Activated naive CD8-positive, alpha-beta T cell treated with anti-CD3 and anti-CD28 coated beads, Interleukin-2, amount 50 U/mL, for 16 hours (primary cell): ENCODE measurements at places on chromosomes 7 and 10.

DNA sequence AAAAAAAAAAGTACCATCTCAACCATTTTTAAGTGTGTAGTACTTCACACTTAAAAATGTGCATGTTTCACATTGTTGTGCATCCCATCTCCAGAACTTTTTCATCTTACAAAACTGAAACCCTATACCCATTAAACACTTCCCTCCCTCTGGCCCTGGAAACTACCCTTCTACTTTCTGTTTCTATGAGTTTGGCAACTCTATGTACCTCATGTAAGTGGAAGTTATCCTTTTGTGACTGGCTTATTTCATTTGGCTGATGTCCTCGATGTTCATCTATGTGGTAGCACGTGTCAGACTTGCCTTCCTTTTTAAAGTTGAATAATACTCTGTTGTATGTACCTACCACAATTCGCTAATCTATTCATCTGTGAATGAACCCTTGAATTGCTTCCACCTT, 12.2 kb downstream of the KCNMA1 start:
- no peak for DNase-seq

GRCh38 chr10:79376078-79376628, 28.9 kb downstream of the PPIF start:
- DNase-seq: no peak

DNA sequence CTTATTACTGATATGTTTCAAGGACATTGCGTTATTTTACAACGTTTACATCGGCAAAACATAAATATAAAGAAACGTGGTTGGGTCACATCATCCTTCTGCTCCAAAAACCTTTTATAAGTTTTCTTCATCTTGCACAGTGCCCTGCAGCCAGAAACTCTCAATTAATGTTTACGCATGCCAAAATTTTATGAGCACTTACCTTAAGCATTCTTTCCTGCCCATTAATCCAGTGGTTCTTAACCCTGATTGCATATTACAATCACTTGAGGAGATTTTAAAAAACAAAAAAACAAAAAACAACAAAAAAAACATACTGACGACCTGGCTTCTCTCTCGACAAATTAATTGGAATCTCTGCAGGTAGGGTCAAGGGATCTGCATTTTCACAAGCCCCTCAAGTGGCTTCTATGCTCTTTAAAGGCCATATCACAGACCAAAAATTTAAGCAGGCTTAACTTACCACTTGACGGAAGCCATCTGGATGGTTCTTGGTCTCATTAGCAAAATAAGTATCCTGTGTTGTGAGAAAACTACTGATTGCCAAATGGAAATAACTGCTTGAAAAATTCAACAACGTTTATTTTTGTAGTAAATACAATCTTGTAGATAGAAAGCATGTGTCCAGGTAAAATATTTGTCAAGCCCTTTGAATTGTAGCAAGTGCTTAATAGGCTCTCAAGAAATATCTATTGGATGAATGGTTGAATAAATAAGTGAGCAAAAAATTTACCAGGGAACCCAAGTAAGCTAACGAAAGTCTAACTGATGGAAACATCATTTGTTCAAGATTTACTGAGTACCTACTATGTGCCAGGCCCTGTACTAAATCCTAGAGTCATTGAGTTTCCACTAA, 30.9 kb upstream of the SLC16A12 start:
- no peak for DNase-seq

- no peak for DNase-seq
These were observed 190.3 kb upstream of the AHR start for GRCh38 chr7:17108049-17108584.

DNA sequence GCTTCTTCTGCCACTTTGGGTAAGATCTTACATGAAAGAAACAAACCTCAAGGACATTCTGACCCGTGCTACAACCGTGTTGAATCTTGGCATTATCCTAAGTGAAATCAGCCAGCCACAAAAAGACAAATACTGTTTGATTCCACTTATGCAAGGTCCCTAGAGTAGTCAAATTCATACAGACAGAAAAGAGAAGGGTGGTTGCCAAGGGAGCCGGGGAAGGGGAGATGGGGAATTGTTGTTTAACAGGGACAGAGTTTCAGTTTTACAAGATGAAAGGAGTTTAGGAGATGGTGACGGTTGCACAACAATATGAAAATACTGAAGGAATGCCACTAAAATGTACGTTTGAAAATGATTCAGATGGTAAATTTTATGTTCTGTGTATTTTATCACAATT, 12.2 kb upstream of the CLEC2L start:
- DNase-seq: no peak

- no peak for DNase-seq
These were observed 1.6 kb upstream of the COL13A1 start for GRCh38 chr10:69800109-69800508.

GRCh38 chr7:66211429-66211828, 6.3 kb downstream of the TPST1 start:
- no peak for DNase-seq

GRCh38 chr7:140275069-140275965, 98.5 kb upstream of the KDM7A start:
- no peak for DNase-seq

DNA sequence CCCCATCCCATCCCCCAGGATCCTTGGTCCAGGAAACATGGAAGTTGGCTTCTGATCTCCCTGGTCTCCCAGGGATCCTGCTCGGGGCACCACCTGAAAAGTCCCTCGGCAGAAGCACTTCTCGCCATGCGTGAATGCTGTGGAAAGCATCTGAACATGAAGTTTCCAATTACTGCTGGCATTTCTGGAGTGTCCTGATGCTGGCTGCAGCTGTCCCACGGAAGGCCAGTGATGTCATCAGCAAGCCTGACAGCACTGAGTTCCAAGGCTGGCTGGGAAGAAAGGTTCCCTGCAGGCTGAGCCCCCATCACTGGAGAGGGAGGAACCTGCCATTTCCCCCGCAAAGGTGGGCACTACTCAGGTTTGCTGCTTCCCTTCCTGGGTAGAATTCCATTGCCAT, 71.4 kb downstream of the KCNMA1 start:
- DNase-seq: no peak

GRCh38 chr10:49165821-49166483, 22.2 kb downstream of the TMEM273 start:
- DNase-seq: no peak

- DNase-seq: no peak
These were observed 79.3 kb upstream of the ADCY1 start for GRCh38 chr7:45494885-45495284.

DNA sequence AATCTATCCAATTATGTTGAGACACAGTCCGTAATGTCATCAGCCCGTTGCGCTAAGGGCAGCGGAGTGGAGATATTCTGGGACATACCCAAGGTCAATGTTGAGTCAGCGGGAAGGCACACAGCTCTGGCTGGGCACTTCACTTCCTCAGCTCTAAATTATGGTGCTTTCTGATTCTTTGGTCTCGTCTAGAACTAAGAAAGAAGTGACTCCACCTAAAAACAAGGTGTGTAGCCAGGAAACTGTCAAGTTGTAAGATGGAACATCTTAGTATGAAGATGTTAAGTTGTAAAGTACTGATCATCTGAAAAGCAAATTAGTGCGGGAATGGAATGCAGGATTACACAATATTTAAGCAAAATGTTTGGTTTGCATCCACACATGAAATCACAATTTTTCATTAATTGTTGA, 43.1 kb downstream of the BAIAP2L1 start:
- no peak for DNase-seq

- DNase-seq: no peak
These were observed 35.5 kb upstream of the WAPL start for GRCh38 chr10:86556933-86557649.

- DNase-seq: no peak
These were observed 9.6 kb upstream of the AGR3 start for GRCh38 chr7:16891338-16891737.

DNA sequence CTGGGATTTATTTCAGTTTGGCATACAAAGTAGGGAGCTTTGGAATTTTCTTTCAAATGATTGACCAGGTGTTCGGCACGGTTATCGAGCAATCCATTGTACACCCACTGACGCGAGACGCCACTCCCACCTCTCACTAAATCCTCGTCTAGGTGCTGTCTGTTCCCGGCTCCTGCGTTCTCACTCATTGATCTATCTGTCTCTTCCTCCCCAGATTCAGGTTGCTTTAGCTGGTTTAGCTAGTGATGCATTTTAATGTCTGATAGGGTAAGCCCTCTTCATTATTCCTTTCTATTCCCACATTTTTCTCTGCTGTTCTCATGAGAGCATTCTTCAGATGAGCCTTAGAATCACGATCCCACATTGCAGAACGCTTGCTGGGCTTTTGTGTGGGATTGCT, 91.7 kb downstream of the ELFN1 start:
- DNase-seq: no peak

- DNase-seq: peak; percentile 32
These were observed 6.0 kb upstream of the TMED4 start for GRCh38 chr7:44587843-44588711.

DNA sequence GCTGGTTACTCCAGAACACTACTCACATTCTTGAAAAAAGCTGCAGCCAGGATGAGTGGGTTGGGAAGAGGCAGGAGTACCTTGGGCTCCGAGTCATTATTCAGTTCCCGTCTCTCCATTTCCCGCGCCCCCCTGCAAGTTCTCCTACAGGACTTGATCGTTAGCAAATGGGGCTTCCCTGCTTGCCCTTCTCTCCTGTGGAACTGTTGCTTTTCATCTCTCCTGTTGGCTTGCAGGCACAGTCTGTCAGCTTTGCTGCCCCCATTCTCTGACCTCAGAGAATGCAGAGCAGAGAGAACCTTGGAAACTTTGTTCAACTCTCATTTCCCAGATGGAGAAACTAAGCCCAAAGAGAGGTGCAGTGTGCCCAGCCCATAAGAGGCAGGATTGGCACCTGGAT, 35.6 kb upstream of the LRRC4 start:
- no peak for DNase-seq

DNA sequence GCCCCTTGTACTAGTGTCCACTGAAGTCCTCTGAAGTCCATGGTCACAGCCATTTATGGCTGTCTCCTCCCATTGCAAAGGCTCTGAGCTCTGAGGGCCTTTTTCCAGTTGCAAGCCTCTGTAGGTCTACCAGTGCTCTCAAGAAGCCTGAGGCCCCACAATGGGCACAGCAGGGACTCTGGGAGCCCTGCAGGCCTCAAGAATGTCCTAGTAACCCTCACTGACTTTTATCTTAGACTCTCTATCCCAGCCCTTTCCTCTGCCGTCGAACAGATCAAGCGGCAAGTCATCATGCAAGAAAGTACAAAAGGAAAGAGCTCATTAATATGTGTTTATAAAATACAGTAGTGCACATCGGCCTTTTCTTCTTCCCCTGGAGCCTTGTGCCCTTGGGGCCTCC, 23.4 kb downstream of the VWA2 start:
- no peak for DNase-seq

GRCh38 chr10:8487346-8487745, 432.9 kb downstream of the GATA3 start:
- no peak for DNase-seq

DNA sequence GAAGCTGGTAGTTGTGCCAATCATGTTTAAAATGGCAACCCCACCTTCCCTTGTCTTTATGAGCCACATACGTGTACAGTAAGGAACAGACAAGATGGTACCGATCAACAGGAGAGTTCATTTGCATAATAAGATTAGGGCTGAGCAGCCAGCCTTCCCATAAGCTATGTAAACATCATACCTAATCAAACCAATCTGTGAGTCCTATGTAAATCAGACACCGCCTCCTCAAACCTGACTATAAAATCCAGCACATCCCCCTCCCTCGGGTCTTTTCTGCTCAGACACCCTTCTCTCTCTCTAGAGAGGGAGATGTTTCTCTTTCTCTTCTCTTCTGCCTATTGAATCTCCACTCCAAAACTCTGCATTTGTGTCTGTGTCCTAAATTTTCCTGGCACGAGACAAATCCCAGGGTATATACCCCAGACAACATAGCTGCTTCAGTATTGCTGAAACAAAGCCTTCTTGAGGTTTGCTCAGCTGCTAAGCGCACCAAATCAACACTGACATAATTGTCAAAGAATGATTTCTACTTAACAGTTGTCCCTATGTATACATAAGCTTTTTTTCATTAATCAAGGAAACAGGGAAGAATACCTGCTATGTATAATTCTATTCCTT, 279.2 kb downstream of the THSD7A start:
- DNase-seq: no peak

- DNase-seq: no peak
These were observed 33.6 kb downstream of the VSTM4 start for GRCh38 chr10:49081547-49082275.

GRCh38 chr7:24058953-24059352, 225.0 kb upstream of the NPY start:
- DNase-seq: no peak

- DNase-seq: no peak
These were observed 68.3 kb downstream of the PRKAG2 start for GRCh38 chr7:151808400-151809145.

GRCh38 chr10:62456611-62457101, 82.5 kb downstream of the ZNF365 start:
- DNase-seq: no peak

GRCh38 chr7:112646783-112647182, 143.4 kb downstream of the TMEM168 start:
- DNase-seq: no peak

GRCh38 chr10:105042906-105043552, 401.9 kb downstream of the SORCS3 start:
- no peak for DNase-seq

GRCh38 chr10:33817605-33818004, 483.1 kb upstream of the NRP1 start:
- no peak for DNase-seq

DNA sequence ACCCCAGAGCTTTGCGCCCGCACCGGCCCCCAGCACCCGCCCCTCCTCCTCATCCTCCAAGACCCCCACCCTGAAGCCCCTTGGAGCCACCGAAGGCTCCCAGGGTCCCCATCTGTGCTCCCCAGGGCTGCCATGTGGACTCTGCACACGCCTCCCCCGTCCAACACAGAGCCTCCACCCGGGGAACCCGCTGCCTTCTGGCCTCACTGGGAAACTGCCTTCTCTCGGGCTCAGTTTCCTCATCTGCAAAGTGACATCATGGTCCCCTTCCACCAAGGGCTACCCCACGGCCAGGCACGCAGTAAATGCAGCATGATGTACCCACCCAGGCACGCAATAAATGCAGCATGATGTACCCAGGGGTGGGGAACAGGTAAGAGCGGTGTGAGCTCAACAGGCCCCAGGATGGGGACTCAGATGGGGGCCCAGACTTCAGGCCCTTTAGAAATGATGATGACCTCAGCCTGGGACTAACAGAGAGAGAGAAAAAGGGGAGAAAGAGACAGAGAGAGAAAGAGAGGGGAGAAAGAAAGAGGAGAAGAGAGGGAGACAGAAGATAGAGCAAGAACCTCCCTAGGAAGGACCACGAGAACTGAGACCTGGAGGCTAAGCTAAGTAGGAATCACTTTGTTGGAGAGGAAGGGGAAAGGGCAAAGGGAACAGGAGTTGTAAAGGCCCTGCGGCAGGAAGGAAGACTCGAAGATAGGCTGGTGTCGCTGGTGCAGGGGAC, 2.5 kb upstream of the MICALL2 start:
- DNase-seq: no peak

DNA sequence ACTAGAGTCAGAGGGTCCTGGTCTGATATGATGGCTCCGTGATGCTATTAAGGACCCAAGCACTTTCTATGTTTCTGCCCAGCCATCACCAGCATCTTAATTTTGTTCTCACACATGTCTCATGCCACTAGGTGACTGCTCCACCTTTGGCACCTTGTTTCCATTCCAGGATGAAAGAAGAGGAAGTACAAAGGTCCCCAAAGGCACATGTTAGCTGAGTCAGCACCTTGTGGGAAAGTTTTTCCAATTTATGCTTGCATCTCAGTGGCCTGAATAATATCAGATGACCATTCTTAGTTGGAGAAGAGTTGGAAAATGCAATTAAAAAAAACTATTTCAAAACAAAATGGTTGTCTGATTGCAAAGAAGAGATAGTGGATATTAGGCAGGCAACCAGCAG, 341.0 kb upstream of the NPSR1 start:
- DNase-seq: no peak
